T-helper 9 cell (primary cell): ENCODE measurements at places on chromosomes 3 and 15.

DNA sequence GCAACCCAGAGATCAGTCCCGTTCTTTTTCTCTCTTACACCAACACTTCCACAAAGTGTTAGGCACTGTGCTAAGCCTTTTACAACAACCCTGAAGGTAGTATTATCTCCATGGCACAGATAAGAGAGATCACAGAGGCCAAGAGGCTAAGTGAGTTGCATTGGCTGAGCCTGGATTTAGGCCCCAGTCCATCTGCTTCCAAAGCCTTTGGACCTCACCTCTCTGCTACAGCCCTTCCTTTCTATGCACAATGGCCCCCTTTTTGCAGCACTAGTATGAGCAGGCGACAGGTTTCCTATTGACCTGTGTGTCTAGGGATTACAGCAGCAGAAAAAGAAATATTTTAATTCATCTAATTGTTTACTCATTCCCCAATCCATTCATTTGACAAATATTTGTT is 76.2 kb downstream of the CRYGS start:
- DNase-seq: no peak

- DNase-seq: no peak
These were observed 7.3 kb downstream of the MCTP2 start for GRCh38 chr15:94238539-94239118.

- no peak for DNase-seq
These were observed 28.5 kb upstream of the STT3B start for GRCh38 chr3:31504230-31504629.

GRCh38 chr15:99174567-99175395 is 69.9 kb downstream of the SYNM start:
- DNase-seq: no peak

GRCh38 chr3:31523543-31523942 is 9.2 kb upstream of the STT3B start:
- no peak for DNase-seq
